Fibroblast of lung (primary cell): ENCODE measurements at places on chromosomes 11 and 22. TPM values are rescaled to one million over a fixed set of nuclear protein-coding genes. Genes with fewer than 3 reads are reported as not detected.
A peak's percentile ranks its signal among the peaks of the same experiment; 100 is the strongest.

The LDLRAD3 gene
- 5.6 and 7.8 TPM in 2 replicates for polyA plus RNA-seq

The OR5AP2 gene
- not detected in 2 replicates for polyA plus RNA-seq

GRCh38 chr11:72405009-72405408, 29.3 kb downstream of the CLPB start:
- no peaks in the 10 kb centered on the region for H3K4me1 ChIP-seq
- no peak overlapping the region for H3K4me3 ChIP-seq
- no peak for DNase-seq
- H3K36me3 ChIP-seq = peaks cover 3% of the 10 kb centered on the region
- no peaks in the 10 kb centered on the region for H3K27me3 ChIP-seq

- no peaks in the 10 kb centered on the region for H3K36me3 ChIP-seq
- no peak overlapping the region for H3K27ac ChIP-seq
- peaks cover 3% of the 10 kb centered on the region for H3K27me3 ChIP-seq
- H3K4me3 ChIP-seq = no peak overlapping the region
- DNase-seq = no peak
- no peaks in the 10 kb centered on the region for H3K4me1 ChIP-seq
These were observed 60.6 kb downstream of the RTL6 start for GRCh38 chr22:44437216-44438055.

- H3K4me3 ChIP-seq = no peak overlapping the region
- no peaks in the 10 kb centered on the region for H3K27me3 ChIP-seq
- H3K27ac ChIP-seq = no peak overlapping the region
- DNase-seq = peak; percentile 59
- H3K36me3 ChIP-seq = no peaks in the 10 kb centered on the region
- peaks cover 3% of the 10 kb centered on the region for H3K4me1 ChIP-seq
These were observed 541.9 kb upstream of the CCDC90B start for GRCh38 chr11:83827940-83828554.

DNA sequence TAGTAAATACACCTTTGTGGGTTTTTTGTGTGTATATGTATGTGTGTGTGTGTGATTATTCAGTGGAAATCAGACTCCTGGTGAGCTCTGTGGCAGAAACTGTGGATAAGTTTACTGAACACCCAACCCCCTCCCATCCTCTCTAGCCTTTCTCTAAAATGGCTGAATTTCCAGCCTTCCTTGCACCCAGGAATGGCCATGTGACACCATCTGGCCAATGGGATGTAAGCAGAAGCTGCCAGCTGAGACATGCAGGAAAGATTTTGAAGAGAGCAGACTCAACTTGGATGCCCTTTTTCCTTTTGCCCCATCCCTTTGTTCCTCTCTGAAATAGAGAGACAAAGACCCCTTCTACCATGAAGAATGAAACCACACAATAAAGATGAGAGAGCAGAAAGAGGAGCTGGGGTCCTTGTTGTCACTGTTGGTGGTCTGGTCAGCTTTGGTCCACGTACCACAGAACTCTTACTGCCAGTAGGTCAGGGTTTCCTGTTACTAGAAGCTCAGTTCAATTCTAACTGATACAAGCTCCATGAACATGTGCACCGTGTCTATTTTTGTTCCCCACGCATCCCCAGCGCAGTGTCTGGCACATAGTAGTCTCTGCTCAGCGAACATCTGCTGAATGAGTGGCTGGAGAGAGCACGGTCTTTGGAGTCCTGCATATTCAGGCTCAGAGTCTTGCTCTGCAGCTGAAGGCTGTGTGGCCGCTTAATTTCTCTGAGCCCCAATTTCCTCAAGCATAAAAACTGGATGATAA, 57.5 kb downstream of the SEZ6L start:
- no peak overlapping the region for H3K27ac ChIP-seq
- H3K27me3 ChIP-seq = no peaks in the 10 kb centered on the region
- no peak for DNase-seq
- H3K4me3 ChIP-seq = no peak overlapping the region

DNA sequence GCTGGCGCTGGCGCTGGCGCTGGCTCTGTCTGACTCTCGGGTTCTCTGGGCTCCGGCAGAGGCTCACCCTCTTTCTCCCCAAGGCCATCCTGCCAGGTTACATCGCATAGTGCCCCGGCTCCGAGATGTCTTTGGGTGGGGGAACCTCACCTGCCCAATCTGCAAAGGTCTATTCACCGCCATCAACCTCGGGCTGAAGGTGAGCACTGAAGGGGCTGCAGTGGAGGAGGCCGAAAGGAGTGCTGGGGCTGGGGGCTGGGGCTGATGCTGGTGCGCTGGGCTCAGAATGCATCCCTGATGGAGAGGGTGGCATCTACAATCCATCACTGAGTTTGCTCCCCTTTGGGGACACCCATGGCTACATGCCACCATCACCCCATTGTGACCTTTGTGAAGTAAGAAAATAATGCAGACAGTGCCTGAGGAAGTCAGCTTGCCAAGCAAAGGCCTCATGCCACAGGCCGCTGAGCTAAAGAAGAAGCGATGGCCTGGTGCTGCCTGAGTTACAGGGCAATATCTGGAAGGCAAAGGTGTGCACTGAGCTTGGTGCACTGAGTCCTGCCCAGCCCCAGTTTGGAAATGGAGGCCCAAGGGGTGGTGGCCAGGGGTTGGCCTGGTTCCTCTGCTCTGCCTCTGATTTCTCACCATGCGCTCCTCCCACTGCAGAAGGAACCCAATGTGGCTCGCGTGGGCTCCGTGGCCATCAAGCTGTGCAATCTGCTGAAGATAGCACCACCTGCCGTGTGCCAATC, 620 bp downstream of the SMPD1 start:
- peak overlapping the region; percentile 76 for H3K27ac ChIP-seq
- H3K4me3 ChIP-seq = peak overlapping the region; percentile 84
- H3K27me3 ChIP-seq = no peaks in the 10 kb centered on the region
- no peak for DNase-seq
- H3K36me3 ChIP-seq = peaks cover 5% of the 10 kb centered on the region

DNA sequence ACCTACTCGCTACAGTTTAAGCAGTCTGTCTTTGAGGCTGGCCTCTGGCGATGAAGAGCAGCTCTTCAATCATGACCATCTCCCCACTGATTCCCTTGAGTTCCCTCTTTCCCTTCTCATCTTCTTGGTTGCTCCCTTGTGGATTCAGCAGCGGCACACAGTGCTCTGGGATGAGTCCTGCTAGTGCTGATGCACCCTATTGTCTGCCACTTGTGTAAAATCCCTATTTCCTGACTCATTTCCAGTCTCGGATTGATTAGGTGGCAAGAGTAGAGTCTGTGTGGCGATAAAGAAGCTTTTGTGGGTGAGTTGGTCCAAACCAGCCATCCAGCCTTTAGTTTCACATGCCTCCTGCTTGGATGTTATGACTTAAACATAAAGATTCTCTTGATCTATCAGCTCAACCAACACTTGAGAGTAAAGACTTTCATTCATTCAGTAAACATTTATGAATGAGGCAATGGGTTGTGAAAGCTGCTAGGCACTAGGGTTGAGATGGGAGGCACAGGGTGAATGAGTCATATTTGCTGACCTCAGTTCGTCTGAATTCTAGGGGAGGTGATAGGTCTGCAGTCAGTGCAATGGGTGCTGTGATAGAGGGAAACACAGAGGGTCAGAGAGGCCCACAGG, 219.4 kb upstream of the RAG2 start:
- no peaks in the 10 kb centered on the region for H3K4me1 ChIP-seq
- peak; percentile 24 for DNase-seq
- no peaks in the 10 kb centered on the region for H3K36me3 ChIP-seq
- H3K4me3 ChIP-seq = no peak overlapping the region
- H3K27ac ChIP-seq = no peak overlapping the region
- no peaks in the 10 kb centered on the region for H3K27me3 ChIP-seq

DNA sequence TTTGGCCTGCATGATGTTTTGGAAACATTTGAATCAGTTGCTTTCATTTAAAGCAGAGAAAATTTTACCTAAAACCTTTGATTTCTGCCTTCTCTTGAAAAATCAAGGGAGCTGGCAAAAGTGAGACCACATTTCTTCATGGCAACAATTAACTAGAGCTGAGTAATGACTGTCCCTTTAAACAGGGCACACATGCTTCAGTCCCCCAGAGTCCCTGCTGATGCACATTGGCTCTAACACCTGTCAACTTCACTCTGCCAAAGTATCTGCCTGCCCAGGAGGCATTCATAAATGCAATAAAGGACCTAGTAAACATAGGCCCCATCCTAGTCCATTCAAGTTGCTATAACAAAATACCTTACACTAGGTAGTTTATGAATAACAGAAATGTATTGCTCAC, 87.1 kb upstream of the LDLRAD3 start:
- H3K4me1 ChIP-seq = no peaks in the 10 kb centered on the region
- no peak overlapping the region for H3K4me3 ChIP-seq
- no peak overlapping the region for H3K27ac ChIP-seq
- no peak for DNase-seq

DNA sequence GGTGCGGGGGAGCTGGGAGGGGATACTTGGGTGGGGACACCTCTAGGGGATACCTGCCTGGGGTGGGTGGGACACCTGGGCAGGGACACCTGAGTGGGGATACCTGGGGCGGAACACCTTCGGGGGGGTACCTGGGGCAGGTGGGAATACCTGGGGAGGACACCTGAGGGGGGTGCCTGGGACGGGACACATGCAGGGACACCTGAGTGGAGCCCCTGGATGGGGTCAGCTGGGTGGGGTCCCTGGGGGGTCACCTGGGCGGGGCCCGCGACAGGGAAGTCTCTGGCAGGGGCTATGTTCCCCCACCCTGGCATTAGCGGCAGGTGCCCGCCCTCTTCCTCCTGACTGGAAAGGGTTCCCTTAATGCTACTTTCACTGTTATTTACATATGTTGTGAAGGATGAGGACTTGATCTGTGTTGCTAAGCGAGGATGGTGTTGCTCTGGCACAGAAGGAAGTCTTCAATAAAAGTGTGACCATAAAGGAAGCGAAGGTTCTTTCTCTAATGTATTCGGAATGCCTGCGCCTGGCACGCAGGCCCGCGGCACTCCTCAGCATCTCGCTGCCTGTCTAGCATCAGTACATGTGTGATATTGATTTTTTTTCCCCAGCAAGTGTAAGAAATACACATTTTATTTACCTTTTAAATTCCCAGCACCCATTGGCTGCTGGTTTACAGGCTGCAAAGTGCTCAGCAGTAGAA, 801.7 kb downstream of the BRD1 start:
- DNase-seq = no peak
- H3K4me3 ChIP-seq = no peak overlapping the region
- no peak overlapping the region for H3K27ac ChIP-seq

DNA sequence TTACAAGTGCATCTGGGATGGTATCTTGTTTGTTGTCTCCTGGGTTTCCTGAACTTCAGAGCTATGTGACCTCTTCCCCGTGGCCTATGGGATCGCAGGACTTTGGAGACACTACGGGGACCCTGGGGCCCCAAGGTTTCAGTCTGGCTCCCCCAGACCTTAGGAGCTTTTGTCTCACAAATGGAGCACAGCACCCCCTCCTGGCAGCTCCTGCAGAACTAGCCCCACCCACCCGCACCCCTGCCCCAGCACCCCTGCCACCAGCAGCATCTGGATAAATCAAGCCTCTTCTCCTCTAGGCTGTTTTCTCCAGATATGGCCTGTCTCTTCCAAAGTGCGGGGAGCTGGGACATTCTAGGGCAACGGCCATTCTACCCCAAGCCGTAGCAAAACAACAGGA, 10.4 kb downstream of the RCOR2 start:
- peaks cover 3% of the 10 kb centered on the region for H3K4me1 ChIP-seq
- no peaks in the 10 kb centered on the region for H3K27me3 ChIP-seq
- H3K4me3 ChIP-seq = no peak overlapping the region
- DNase-seq = no peak
- H3K27ac ChIP-seq = no peak overlapping the region

GRCh38 chr11:93548679-93549319, 5.6 kb upstream of the SMCO4 start:
- DNase-seq = no peak
- no peak overlapping the region for H3K27ac ChIP-seq
- H3K4me3 ChIP-seq = no peak overlapping the region
- peaks cover 3% of the 10 kb centered on the region for H3K27me3 ChIP-seq

DNA sequence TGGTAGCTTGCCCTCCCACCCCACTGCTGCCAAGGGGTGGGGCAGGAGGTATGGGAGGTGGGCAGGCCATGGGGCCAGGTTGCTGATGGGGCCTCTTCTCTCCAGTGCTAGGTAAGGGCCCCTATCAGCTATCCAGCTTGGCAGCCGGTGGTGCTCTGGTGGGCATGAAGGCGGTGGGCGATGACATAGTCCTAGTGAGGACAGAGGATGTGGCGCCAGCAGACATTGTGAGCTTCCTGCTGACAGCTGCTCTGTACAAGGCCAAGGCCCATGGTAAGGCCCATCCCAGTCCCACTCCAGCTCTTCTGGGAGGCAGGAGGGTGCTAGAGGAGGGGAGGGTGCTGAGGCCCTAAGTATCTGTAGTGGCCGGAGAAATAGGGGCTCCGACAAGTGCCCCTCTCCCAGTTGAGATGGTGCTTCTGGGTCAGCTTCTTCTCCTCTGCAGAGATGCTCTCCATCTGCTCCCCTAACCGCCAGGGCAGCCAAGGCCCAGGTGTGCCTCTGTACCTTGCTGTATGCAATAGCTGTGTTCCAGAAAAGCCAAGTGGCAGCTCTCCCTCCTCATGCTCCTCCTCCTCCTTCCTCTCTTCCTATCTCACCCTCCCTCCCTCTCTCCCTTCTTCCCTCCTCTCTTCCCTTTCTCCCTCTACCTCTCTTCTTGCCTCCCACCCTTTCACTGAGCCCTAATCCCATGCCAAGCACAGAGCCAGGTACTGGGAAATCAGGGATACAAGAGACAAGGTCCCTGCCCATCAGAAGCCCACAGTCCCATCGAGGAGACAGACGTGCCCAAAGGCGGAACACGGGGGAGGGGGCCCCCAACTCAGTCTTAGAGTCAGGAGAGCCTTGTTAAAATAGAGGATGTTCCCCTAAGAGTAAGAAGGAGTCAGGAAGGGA, 55.3 kb downstream of the OTOG start:
- H3K36me3 ChIP-seq = no peaks in the 10 kb centered on the region
- no peak overlapping the region for H3K4me3 ChIP-seq
- H3K4me1 ChIP-seq = no peaks in the 10 kb centered on the region
- no peak for DNase-seq
- H3K27me3 ChIP-seq = no peaks in the 10 kb centered on the region
- H3K27ac ChIP-seq = no peak overlapping the region

- no peak overlapping the region for H3K27ac ChIP-seq
- no peaks in the 10 kb centered on the region for H3K4me1 ChIP-seq
- DNase-seq = peak; percentile 61
- H3K36me3 ChIP-seq = no peaks in the 10 kb centered on the region
- H3K4me3 ChIP-seq = no peak overlapping the region
These were observed 1.1 kb upstream of the IGSF9B start for GRCh38 chr11:133957900-133958299.

GRCh38 chr22:31853736-31854495, 90.4 kb upstream of the YWHAH start:
- DNase-seq = no peak
- H3K36me3 ChIP-seq = no peaks in the 10 kb centered on the region
- no peaks in the 10 kb centered on the region for H3K4me1 ChIP-seq
- no peaks in the 10 kb centered on the region for H3K27me3 ChIP-seq
- H3K4me3 ChIP-seq = no peak overlapping the region

- no peak overlapping the region for H3K4me3 ChIP-seq
- no peaks in the 10 kb centered on the region for H3K36me3 ChIP-seq
- H3K27ac ChIP-seq = no peak overlapping the region
- peaks cover 3% of the 10 kb centered on the region for H3K4me1 ChIP-seq
- H3K27me3 ChIP-seq = peaks cover 4% of the 10 kb centered on the region
These were observed 17.4 kb upstream of the MRGPRX2 start for GRCh38 chr11:19077965-19078364.
